Neuronal stem cell (in vitro differentiated cells): ENCODE measurements at places on chromosomes 16 and 17.

DNA sequence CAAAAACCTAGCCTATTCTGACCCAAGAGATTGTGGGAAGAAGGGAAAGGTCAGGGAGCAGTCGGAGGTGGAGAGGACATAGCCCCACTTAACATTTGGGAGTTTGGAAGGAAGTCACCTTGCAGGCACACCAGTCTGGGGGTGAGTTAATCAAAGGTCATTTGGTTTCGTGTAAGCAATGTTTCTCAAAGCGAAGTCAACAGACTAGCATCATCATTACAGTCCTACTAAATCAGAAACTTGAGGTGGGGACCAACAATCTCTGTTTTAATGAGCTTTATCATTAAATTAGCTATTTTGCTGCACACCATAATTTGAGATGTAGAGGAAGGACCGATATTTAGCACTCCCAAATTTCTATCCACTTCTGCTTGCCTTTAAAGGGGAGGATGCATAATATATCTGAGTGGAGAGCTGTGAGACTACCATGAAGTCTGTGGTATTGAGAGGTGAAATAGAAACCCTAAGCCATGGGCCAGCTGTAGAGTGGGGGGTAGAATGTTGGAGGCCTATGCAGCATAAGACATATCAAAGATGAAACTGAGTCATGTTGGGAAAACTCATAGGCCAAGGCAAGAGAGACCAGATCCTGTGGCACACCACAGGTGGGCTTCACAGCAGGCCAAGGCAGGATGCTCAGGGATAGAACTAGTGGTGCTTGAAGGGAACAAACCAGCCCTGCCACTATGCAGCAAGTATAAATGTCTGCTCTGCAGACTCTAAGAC is 141.7 kb upstream of the ANKFN1 start:
- no peaks in the 10 kb centered on the region for H3K36me3 ChIP-seq
- H3K4me3 ChIP-seq = no peak overlapping the region
- DNase-seq = no peak
- no peaks in the 10 kb centered on the region for H3K4me1 ChIP-seq
- H3K27me3 ChIP-seq = no peaks in the 10 kb centered on the region

- H3K27me3 ChIP-seq = no peaks in the 10 kb centered on the region
- no peaks in the 10 kb centered on the region for H3K4me1 ChIP-seq
- no peak overlapping the region for H3K27ac ChIP-seq
Observed at GRCh38 chr17:55769625-55770000, 18.8 kb downstream of the PCTP start.

- H3K36me3 ChIP-seq = peaks cover 2% of the 10 kb centered on the region
- H3K27ac ChIP-seq = no peak overlapping the region
- H3K4me1 ChIP-seq = no peaks in the 10 kb centered on the region
- DNase-seq = no peak
- H3K27me3 ChIP-seq = no peaks in the 10 kb centered on the region
Observed at GRCh38 chr16:47507701-47508100, 46.6 kb downstream of the PHKB start.

DNA sequence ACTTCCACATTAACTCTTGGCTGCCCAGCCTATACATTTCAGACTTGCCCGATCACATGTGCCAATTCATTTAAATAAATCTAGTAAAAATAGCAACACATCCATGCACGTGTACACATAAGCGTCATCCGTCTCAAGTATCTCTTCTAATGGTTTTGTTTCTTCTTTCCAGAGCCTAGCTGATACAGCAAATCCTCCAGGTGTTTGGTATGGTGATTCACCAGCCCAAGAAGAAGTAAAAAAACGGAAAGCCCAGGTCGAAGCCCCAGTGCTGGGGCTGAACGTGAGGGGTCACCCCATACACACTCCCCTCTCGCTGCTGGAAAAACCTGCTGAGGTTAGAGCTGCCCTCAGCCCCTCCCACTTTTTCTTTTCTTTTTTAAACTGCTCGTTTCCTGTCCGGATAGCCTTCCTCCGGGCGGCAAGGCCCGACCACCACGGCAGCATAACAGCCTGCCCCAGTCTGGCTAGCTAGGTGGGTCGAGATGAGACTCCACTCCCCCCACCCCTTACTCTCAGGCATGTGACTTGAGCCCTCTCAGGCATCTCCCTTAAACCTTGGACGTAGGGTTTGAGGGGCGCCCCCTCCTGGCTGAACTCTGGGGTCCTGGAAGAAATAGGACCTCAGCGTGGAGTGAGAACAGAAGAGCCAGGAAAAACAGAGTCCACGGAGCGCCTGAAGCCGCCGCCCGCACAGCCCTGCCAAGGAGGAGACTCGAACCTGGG is 13.9 kb upstream of the OR1F1 start:
- DNase-seq = no peak
- H3K27me3 ChIP-seq = peaks cover 84% of the 10 kb centered on the region
- H3K4me3 ChIP-seq = peak overlapping the region; percentile 66

- DNase-seq = no peak
- peaks cover 20% of the 10 kb centered on the region for H3K4me1 ChIP-seq
- peaks cover 20% of the 10 kb centered on the region for H3K27me3 ChIP-seq
- H3K4me3 ChIP-seq = no peak overlapping the region
- peaks cover 3% of the 10 kb centered on the region for H3K36me3 ChIP-seq
Observed at GRCh38 chr17:57861790-57862693, 12.2 kb upstream of the MRPS23 start.

GRCh38 chr17:16617481-16618060 is 36.1 kb downstream of the ZNF624 start:
- H3K36me3 ChIP-seq = peaks cover 5% of the 10 kb centered on the region
- H3K4me3 ChIP-seq = no peak overlapping the region
- H3K4me1 ChIP-seq = no peaks in the 10 kb centered on the region
- H3K27me3 ChIP-seq = no peaks in the 10 kb centered on the region

DNA sequence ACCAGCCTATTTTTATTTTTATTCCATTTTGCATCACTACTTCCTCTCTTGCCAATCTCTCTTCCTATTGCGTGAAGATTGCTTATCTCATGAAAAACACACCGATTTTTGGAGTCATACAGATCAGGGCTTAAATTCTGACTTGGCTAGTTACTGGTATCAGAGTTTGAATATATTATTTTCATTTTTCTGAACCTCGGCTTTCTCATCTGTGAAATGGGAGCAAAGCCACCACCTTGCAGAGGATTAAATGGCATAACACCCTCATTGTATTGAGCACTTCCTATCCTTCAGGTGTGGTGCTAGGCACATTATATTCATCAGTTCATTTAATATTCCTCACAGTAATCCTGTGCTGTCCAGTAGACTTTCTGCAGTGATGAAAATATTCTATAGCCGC is 208.8 kb downstream of the HAPSTR1 start:
- H3K27ac ChIP-seq = no peak overlapping the region
- no peaks in the 10 kb centered on the region for H3K27me3 ChIP-seq
- H3K4me1 ChIP-seq = no peaks in the 10 kb centered on the region
- no peak overlapping the region for H3K4me3 ChIP-seq
- no peaks in the 10 kb centered on the region for H3K36me3 ChIP-seq
- DNase-seq = no peak

- H3K4me1 ChIP-seq = peaks cover 16% of the 10 kb centered on the region
- no peaks in the 10 kb centered on the region for H3K36me3 ChIP-seq
- no peak within 1 kb of the TSS for H3K27ac ChIP-seq
- H3K4me3 ChIP-seq = peak within 1 kb of the TSS; percentile 54
Observed at GRCh38 chr16:31010585-31011325, at the start of gene STX1B. STX1B (minus strand) TSS chr16:31010638; CDS start chr16:31010396, 242 bp downstream.

DNA sequence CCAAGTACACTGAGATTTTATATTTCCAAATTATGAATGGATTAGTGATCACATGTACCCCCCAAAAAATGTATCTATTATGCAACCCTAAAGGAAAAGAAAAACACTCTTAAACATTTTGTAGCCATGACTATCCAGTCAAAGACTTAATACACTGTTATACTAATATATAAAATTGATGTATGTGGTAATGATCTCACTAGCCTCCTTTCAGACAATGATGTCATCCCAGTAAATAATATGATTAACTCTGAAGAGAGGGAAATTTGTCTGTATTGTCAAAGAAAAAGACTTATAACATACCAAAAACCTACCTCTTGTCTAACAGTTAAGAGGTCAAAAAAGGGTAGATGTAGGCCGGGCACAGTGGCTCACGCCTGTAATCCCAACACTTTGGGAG is 80.7 kb downstream of the USP32 start:
- no peaks in the 10 kb centered on the region for H3K4me1 ChIP-seq
- H3K36me3 ChIP-seq = no peaks in the 10 kb centered on the region
- H3K27me3 ChIP-seq = no peaks in the 10 kb centered on the region
- no peak overlapping the region for H3K27ac ChIP-seq
- DNase-seq = no peak

- H3K4me3 ChIP-seq = peak overlapping the region; percentile 24
- H3K27me3 ChIP-seq = peaks cover 53% of the 10 kb centered on the region
- no peaks in the 10 kb centered on the region for H3K36me3 ChIP-seq
- DNase-seq = no peak
- H3K4me1 ChIP-seq = peaks cover 14% of the 10 kb centered on the region
Observed at GRCh38 chr17:42421507-42422338, 1.3 kb downstream of the CAVIN1 start.

- peak overlapping the region; percentile 34 for H3K27ac ChIP-seq
- no peak overlapping the region for H3K4me3 ChIP-seq
- no peaks in the 10 kb centered on the region for H3K27me3 ChIP-seq
- no peaks in the 10 kb centered on the region for H3K36me3 ChIP-seq
- DNase-seq = no peak
Observed at GRCh38 chr17:43439041-43439440, 40.2 kb downstream of the ARL4D start.

DNA sequence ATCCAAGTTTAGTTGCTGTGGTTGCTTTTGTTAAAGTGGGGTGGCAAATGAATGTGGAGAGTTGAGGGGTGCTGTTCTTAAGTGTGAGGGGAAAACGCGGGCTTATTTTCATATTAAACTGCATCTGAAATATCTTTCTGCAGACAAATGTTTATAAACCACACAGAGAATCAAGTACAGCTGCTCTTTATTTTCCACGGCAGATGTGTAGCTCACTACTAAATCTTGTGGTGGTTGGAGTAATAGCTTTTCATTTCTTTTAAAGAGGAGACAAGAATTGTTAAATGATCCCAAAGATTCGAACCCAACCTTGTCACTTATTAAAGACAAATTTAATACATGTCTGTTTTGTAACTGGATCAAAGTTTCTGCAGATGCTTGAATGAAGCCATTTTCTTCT is 2.1 kb downstream of the CLTC start:
- H3K36me3 ChIP-seq = no peaks in the 10 kb centered on the region
- no peaks in the 10 kb centered on the region for H3K27me3 ChIP-seq
- H3K4me1 ChIP-seq = peaks cover 2% of the 10 kb centered on the region
- DNase-seq = no peak

- no peak for DNase-seq
- no peak overlapping the region for H3K27ac ChIP-seq
- H3K4me1 ChIP-seq = no peaks in the 10 kb centered on the region
- no peaks in the 10 kb centered on the region for H3K27me3 ChIP-seq
- no peak overlapping the region for H3K4me3 ChIP-seq
Observed at GRCh38 chr17:51857052-51857597, 301.4 kb downstream of the CA10 start.

DNA sequence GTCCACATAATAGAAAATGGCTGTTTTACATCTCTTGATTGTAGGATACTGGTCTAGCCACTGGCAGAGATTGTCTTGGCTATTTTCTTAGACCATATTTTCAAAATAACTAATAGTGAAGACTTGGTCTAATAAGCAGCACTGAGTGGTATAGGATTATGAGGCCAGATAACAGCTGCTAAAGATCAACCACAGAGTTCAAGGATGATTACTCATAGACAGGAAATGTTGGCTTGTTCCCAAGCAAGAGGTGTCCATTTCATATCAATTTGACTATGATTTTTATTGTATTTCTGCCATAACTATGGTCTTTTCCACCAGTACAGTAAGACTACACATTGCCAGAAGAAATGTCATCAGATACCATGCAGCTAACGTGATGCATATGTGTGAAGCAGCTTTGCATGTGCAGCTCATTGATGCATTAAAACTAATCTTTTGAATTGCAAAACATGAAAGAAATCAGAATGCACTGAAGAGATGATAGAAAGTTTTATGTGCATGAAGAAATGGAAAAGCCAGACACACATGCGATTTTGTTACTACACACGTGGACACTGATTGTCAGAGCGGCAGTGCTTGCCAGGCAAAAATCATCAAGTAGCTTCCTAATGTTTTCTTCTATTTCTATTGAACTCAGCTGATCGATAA is 693.3 kb downstream of the CDH11 start:
- no peak overlapping the region for H3K27ac ChIP-seq
- no peaks in the 10 kb centered on the region for H3K27me3 ChIP-seq
- H3K36me3 ChIP-seq = no peaks in the 10 kb centered on the region
- H3K4me3 ChIP-seq = no peak overlapping the region

- no peaks in the 10 kb centered on the region for H3K27me3 ChIP-seq
- no peak for DNase-seq
- H3K36me3 ChIP-seq = peaks cover 8% of the 10 kb centered on the region
- peaks cover 16% of the 10 kb centered on the region for H3K4me1 ChIP-seq
- H3K27ac ChIP-seq = no peak overlapping the region
- H3K4me3 ChIP-seq = no peak overlapping the region
Observed at GRCh38 chr17:1039123-1039507, 42.2 kb downstream of the TIMM22 start.

DNA sequence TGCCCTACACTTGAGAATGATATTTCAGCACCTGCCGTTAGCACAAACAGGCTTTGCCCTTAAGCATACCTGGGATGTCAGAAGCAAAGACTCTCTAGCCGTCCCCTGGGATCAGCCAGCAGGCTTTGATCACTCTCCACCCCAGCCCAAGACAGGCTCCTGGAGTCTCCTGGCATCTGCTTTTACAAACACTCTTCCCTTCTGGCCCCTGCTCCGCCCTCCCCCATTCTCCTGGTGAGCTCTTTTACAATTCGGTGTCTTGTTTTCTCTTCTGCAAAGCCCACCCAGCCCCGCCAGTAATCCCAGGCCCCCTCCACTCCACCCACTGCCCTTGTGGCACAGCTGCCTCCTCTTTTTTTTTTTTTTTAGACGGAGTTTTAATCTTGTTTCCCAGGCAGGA is 50.4 kb downstream of the KATNIP start:
- no peak overlapping the region for H3K27ac ChIP-seq
- H3K27me3 ChIP-seq = no peaks in the 10 kb centered on the region
- peak; percentile 29 for DNase-seq

DNA sequence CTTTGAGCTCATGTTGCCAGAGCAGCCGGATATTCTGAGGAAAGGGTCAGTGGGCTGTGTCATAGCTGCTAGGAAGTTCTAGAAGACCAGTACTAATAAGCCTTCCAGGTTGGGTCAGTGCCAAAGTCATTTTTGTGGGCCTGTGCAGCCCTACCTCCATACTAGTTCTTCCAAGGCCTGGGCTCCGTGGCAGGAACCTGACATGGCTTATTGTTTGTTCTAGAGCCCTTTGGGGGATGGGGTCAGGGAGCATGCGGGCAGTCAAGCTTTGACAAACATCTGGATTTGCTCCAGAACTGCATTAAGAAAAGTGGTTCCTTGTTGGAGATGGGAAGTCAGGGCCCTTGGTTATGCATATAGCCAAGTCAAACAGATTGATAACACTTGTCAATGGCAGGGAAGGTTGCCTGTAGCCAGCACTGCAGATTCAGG is 7.6 kb downstream of the ALKBH5 start:
- H3K4me3 ChIP-seq = no peak overlapping the region
- no peak overlapping the region for H3K27ac ChIP-seq
- DNase-seq = no peak
- no peaks in the 10 kb centered on the region for H3K27me3 ChIP-seq
- peaks cover 31% of the 10 kb centered on the region for H3K36me3 ChIP-seq

DNA sequence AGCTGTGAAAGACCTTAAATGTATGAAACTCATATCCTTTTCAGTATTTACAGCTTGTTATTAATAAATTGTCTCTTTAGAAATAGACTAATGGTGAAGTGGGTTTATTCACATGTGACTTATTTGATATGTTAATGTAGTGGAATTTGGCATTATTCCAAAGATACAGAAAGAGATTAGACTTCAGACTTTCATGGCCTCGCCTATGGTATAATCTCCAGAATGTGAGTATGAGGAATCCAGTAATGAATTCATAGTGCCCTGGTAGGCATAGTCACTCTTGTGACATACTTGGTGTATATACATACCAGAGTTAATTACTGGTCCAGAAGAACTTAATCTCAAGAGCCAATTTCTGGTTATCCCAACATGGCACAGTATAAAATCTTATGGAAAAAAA is 72.7 kb downstream of the OMG start:
- H3K27me3 ChIP-seq = no peaks in the 10 kb centered on the region
- H3K4me1 ChIP-seq = no peaks in the 10 kb centered on the region
- no peak overlapping the region for H3K4me3 ChIP-seq
